ENCODE measurements at places on chromosomes 7 and 10. TPM values are rescaled to one million over a fixed set of nuclear protein-coding genes. Genes with fewer than 3 reads are reported as not detected.

DNA sequence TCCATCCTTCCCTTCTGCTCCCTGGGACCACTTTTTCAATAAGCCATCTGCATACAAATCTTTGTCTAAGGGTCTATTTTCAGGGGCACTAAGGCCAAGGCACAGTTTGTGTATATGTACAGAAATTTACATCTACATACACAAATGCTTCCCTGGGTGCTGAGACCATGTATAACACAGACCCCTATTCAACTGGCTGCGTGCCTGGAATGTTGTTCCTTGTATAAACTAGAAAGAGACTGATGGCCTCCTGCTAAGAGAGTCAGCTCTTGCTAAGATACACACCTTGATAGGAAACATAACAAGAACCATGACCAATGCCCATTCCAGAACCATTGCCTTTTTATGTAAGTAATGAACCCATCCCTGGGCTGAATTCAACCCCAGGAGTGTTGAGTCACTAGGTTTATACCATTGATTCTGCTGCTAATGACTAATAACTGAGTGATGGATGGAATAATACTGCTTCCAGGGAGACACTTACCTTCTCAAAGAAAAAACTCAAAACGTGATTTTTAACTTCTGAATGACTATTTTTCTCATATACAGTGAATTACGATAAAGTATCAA is 290.7 kb downstream of the FGFR2 start:
- DNase-seq = no peak

Gene SLC29A4
- total RNA-seq = 2.7 TPM

Gene TDRD1
- total RNA-seq = not detected

- no peak for DNase-seq
Observed at GRCh38 chr7:152596824-152597223, 79.1 kb downstream of the XRCC2 start.

GRCh38 chr7:8442051-8442813 is 8.8 kb downstream of the NXPH1 start:
- DNase-seq = no peak

Measured in pulmonary artery endothelial cell (primary cell).